NCI-H1092 (cell line): ENCODE measurements at places on chromosomes 2 and 18.

- no peak for DNase-seq
Measured at GRCh38 chr2:58609326-58609725, 368.2 kb upstream of the FANCL start.

DNA sequence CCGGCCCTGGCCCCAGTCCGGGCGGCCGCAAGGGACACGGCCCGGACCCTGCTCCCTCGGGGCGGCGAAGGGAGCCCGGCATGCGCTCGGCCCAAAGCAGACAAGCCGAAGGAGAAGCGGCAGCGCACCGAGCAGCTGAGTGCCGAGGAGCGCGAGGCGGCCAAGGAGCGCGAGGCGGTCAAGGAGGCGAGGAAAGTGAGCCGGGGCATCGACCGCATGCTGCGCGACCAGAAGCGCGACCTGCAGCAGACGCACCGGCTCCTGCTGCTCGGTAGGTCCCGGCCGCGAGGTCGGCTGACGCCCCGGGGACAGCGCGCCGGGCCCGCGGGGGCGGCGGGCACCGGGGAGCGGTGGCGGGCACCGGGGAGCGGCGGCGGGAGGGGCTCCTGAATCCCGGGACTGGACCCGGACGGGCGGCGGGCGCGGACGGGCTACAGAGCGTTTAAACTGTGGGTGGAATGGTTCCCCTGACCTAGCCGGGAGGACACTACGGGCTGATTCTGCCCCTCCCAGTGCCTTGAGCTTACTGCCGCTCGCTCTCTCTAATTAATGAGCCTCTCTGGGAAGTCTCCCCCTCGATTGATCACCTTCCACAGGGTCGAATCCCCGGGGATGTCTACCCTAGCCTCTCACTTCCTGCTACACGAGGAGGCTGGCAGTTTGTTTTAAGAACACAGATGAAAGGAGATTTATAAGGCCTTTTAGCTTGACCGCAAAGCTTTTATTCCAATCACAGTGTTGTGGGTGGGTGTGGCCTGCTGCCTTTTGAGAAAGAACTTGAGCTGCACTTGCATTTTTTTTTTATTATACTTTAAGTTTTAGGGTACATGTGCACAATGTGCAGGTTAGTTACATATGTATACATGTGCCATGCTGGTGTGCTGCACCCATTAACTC, 853 bp downstream of the GNAL start:
- DNase-seq: no peak

GRCh38 chr18:9048236-9048635, 54.3 kb upstream of the NDUFV2 start:
- DNase-seq: no peak

DNA sequence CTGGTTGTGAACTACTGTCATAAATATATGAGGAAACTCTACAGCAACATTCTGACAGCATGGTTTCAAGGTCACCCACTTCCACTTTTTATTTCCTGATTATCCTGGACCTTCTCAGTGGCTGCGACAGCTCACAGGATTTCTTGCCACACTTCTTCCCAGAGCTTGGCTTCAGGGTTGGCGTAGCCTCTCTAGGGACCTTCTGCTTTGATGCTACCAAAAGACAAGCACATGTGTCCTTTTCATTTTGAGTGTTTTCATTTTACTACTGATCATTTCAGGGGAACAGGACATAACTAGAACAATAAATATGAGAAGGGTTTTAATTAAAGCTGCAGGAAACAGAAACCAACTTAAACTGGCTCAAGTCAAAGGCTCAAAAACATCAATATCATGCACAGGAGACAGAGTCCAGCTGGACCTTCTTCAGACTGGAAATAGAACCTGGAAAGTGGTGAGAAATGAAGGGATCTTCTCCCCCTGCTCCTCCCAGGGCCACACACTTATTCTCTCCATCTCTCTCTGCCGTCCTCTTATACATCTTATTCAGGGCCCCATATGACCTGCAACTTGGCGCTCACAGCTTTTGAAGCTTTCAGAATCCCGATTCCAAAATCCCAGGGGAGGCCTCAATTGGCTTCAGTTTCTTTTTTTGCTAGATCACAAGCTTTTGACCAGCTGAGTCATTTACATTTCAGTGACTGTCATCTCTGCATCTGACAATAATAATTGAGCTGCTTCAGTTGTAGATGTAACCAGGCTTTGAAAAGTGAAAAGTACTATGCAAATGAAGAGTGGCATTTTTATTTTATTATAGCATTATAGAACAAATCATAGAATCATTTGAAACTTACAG, 9.7 kb downstream of the VIT start:
- DNase-seq: no peak

- no peak for DNase-seq
Measured at GRCh38 chr2:11820650-11821049, 74.2 kb downstream of the LPIN1 start.

DNA sequence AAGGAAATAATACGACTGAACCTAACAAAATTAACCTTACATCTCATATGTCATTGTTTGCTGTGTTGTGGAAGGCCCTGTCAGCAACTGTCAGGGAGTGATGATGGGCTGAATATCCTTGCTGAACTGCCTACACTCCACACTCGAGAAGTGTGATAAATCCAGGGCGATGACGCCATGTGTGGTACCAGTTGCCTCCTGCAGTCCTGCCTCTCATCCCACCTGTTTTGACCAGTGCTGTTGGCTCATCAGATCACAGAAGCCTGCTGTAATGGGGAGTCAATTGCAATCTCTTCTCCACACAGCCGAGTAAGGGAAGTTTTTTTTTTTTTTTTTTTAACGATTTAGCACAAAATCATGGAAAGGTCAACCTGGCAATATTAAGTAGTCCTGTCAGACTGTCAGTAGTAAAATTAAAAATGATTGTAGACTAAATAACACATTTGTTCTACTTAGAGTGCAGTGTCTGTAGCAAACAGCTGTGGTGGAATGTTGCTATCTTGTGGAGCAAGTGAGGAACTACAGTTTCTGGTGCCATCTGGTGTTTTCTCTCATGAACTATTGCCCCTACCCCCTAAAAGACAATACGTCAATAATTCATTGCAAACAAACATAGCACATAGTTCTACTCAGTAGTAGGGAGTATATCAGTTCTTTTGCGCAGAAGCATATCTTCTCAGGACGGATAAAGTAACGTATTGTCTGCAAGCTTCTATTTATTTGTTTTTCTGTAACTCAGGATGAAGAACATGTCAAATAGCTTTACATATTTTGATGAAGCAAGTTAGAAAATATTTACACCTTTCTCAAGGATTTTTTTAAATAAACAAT, 347.6 kb downstream of the CTNNA2 start:
- DNase-seq: no peak
